ENCODE measurements at places on chromosomes 5 and 9.

DNA sequence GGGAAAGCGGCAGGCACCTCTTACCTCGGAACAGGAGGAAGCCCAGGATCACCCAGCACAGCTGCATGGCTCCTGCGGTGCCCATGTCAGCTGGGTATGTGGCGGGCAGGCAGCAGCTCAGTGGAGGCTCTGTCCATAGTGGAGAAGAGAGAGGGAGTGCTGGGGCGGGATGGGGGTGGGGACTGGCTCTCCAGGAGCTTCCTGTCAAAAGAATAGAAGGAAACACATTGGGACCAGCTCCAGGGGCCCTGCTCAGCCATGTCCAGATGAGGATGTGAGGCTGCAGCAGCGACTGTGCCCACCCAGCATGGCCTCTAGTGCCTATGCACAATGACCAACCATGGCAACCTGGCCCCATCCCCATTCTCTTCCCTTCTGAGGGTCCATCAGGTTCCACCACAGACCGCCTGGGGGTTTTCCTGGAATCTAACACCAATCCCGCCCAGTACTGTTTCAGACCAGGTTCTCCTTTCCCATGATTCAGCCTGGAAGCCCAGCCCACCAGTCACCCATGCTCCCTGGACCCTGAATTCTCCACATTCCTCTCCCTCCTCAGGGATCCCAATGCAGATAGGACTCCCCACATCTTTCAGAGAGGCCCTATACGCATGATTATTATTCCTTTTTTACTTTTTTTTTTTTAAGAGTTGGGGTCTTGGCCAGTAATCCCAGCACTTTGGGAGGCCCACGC, at the start of gene ECSCR:
TSS of gene ECSCR (minus strand) at position 158 of the 691 bp plus-strand sequence. CDS start at position 85, 73 bp downstream.
- DNase-seq = no peak

- no peak for DNase-seq
Observed at GRCh38 chr9:98222885-98223691, 30.7 kb upstream of the CORO2A start.

- DNase-seq = no peak
Observed at GRCh38 chr5:1555808-1556731, 32.3 kb upstream of the LPCAT1 start.

DNA sequence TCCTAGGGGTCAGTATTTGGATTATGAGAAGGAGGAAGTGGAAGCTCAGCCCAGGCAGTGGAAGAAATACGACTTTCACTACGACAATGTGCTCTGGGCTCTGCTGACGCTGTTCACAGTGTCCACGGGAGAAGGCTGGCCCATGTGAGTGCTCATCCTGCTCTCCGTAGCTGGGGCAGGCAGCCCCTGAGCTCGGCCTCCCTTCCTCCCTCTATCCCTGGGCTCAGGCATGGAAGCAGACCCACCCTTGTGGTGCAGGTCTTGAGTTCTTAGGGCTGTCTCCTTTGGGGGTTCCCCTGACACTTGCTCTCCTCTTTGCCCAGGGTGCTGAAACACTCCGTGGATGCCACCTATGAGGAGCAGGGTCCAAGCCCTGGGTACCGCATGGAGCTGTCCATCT, 180.1 kb downstream of the CACNA1B start:
- DNase-seq = no peak

DNA sequence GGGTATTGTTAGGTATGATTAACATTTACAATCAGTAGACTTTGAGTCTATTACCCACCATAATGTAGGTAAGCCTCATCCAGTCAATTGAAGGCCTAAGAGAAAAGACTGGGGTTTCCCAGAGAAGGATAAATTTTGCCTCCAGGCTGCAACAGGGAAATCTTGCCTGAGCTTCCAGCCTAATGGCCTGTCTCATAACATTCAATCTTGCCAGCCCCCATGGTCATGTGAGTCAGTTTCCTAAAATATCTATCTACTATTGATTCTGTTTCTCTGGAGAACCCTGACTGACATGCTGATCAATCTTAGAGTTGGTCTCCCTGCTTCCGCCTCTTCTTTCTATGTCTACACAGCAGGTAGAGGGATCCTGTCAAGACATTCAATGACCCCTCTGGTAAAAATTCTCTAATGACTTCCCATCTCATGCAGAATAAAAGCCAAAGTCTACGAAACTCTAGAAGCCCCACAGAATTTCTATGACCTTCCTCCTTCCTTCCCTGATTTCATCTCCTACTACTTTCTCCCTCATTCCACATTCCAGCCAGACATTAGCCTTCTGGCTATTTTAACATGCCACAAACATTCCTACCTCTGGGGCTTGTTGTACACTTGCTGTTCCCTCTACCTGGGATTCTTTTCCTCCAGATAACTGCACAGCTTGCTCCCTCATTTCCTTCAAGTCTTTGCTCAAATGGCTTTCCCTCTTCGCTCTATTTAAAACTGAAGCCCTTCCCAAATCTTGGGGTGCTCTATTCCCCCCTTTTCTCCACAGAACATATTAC, 60.2 kb downstream of the FBXW11 start:
- no peak for DNase-seq

GRCh38 chr9:75964427-75964826, 74.0 kb downstream of the PCSK5 start:
- DNase-seq = no peak

DNA sequence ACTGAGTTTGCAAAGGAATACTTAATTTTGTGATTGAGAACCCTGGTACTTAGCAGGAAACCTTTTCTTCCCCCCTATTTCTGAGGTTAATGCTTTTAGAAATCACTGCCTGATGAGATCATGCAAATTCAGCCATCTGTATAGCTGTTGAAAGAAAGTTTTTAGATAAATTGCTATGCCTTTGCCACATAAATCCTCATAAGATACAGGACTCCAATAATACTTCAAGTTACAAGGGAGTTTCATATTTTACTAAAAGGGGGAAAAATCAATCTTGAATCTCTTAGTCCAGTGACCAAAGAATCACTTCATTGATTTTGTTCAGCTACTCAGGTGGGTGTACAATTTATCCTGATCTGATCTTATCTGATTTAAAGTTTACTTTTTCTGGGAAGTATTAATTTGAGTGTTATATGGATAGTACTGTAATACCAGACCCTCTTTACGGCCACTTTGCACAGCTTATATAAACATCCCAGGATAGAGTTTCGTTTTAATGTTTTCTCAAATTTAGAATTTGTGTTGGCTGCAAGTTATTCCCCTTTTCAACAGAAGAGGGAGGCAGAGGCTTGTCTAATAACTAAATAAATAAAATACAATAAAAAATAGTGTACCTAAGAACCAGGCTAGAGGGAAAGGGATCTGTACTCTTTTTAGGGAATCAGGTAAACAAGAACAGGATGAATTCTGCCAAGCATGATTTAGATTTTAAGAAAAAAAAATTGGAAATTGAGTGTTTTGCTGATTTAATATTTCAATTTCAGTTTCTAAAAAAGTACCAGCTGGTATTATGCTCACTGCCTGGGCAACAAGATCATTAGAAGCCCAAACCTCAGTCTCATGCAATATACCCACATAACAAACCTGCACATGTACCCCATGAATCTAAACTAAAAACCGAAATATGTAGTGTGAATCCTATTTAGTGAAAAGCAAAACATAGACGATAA, 69.1 kb downstream of the PSAT1 start:
- DNase-seq = peak; percentile 13

GRCh38 chr9:112863214-112863613, 27.5 kb downstream of the SLC46A2 start:
- peak; percentile 94 for DNase-seq

- no peak for DNase-seq
Observed at GRCh38 chr9:95027914-95028852, 289.3 kb downstream of the FANCC start.

GRCh38 chr5:36619012-36619635, 12.7 kb downstream of the SLC1A3 start:
- DNase-seq = no peak

DNA sequence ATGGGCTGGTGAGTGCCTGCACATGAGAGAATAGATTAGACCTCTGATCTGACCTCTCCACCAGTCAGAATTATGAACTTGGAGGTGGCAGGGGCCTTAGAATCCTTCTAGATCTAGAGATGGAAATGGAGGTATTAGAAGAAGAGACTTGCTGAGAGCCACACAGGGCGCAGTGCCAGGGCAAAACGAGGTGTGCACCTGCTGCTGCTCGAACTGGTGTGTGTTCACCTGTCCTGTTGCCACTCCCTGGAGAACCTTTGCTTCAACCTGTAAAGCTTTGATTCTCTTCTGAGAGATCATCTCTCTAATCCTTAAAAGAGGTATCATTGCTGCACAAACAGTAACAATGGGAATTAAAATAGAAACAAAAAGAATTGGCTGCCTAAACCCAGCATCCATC, 24.9 kb downstream of the FRMPD1 start:
- DNase-seq = no peak

GRCh38 chr5:164253764-164254163, 748.3 kb downstream of the MAT2B start:
- no peak for DNase-seq

- DNase-seq = no peak
Observed at GRCh38 chr5:134000091-134000511, 4.7 kb downstream of the VDAC1 start.

- DNase-seq = no peak
Observed at GRCh38 chr5:56358703-56359681, 125.9 kb upstream of the ANKRD55 start.

GRCh38 chr9:73847536-73847935, 649.6 kb upstream of the RORB start:
- DNase-seq = no peak

- DNase-seq = peak; percentile 80
Observed at GRCh38 chr5:180090098-180090768, 18.7 kb upstream of the RNF130 start.

DNA sequence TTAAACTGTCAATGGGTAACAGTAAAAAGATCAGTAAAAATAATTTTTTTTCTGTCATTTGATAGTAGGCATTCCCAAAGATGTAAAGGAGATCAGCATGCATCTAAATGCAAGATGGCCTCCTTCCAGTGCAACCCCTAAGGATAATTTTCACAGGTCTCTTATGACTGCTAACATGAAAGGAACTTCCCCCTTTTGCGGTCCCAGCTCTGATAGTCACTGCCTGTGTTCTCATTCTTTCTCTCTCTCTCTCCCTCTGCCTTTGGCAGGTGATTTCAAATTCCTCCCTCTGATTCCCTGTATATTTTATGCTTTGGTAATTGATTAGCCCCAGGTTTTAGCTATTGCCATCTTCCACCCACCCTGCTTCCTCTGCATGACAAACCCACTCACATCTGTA, 8.9 kb downstream of the SPINK14 start:
- no peak for DNase-seq

DNA sequence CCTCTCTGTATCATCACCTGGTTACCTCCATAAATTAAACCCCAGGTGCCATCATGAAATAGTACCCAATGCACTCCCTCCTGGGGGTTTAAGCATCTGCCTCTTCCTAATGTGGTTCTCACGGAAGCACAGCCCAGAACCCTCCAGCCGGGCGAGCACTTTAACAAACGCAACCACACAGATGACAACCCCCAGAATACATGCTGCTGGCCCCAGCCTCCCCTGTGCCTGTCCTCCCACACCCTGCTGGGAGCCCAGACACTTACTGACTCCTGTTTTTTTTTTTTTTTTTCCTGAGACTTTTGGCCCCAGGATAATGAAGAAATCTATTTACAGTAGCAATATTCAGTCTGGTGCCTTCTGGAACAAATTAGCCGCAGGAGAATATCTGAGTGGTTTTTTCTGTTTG, 50.0 kb upstream of the COL5A1 start:
- no peak for DNase-seq

GRCh38 chr5:39073767-39074016, 507 bp downstream of the RICTOR start:
- no peak for DNase-seq

DNA sequence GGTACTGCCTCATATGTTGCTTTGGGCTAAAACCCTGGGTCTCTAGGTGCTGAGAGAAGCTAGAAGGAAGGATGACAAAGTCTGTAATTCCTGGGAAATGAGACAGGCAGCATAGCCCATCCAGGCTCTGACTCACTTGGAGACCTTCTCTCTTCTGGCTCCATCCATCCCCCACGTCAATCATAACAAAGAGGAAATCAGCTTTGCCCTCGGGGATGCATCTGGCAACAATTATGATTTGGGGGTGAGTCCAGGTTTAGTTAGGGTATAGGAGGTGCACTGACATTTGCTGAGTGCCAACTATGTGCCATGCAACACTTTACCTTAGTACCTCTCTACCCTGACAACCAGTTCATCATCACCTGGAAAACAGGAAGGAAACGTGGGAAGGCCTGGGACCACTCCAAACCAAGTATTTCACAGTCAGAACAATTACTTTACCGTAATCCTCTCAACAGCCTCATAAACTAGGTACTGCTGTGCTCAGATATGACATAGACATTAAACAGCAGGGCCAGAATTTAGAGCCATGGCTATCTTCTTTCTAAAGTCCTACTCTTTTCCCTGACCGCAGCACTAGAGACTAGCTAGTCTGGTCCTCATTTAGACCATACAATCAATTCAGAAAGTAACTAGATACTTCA, 39.1 kb upstream of the GZMA start:
- DNase-seq = no peak

GRCh38 chr9:124285903-124286291, 28.1 kb downstream of the NEK6 start:
- DNase-seq = peak; percentile 96

- no peak for DNase-seq
Observed at GRCh38 chr9:136531904-136532798, 13.7 kb downstream of the NOTCH1 start.
